ENCODE measurements at places on chromosomes 12 and 14.

GRCh38 chr12:103964805-103965204, 867 bp upstream of the TDG start:
- no peak for DNase-seq

DNA sequence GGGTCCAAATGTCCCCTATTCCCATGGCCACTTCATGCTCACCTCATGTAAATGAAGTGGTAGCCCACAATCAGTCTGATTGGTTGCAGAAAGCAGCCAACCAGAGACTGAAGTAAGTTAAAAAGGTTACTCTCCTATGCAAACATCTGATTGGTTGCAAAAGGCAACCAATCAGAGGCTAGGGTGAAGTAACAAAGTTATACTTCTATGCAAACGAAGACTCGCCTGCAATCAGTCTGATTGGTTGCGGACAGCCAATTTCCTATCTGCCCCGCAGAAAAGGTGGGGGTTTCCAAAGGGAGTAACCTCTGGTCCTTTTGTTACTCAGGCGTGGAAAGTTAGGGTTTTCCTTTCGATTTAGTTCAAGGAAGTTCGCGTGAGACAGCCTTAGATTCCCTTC, 208.1 kb upstream of the NEDD1 start:
- DNase-seq, result no peak

GRCh38 chr12:105899589-105899988, 239.2 kb downstream of the NUAK1 start:
- DNase-seq, result no peak

DNA sequence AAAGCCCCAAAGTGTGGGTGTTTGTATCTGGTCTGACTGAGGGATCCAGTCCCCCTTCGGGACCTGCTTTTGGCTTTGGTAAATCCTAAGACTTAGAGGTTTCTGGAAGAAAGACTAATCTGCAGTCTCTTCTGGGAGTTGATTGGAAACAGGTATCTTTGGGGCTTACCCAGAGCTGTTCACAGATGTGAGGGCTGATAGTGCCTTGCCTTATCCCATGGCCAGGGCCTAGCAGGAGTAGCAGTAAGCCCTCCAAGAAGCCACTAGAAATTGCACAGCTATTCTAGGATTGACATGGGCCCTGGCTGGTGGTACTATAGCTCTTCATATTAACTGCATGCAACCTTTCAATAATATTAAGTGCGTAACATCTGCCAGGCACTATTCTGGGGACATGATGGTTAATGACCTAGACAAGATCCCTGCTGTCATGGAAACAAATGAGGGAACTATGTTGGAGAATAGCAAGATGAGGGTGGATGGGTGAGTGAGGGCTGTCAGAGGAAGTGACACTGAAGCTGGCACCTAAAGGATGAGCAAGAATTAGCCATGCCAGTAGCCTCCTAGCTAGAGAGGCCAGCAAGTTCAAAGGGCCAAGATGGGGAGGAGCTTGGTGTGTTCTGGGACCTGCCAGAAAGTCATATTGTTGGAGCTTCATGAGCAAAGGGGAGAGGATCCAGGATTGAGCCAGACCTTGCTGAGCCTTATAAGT, 71.7 kb downstream of the CRADD start:
- no peak for DNase-seq

- DNase-seq, result no peak
These were observed 27.8 kb upstream of the BCDIN3D start for GRCh38 chr12:49870501-49871262.

DNA sequence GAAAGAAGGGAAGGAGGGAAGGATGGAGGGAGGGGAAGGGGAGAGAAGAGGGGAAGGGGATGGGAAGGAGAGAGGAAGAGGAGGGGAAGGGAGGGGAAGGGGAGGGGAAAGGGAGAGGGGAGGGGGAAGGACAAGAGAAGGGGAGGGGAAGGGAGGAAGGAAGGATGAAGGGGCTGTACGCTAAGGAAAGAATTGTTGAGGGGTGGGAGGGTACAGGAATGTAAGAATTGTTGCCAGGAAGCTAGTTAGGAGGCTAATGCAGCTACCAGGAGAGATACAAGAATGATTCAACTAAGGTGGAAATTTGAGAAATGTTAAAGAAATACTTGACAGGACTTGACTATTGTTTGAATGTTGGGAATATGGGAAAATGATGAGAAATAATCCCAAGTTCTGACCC, 261.2 kb downstream of the DPF3 start:
- no peak for DNase-seq

GRCh38 chr12:4829161-4829792, 80.4 kb upstream of the KCNA1 start:
- DNase-seq, result no peak

All from iPS DF 19.7 (cell line).